ENCODE measurements at places on chromosomes 3 and 15. TPM values are rescaled to one million over a fixed set of nuclear protein-coding genes. Genes with fewer than 3 reads are reported as not detected.

GRCh38 chr3:93973131-93974126, at the start of gene PROS1:
PROS1 (minus strand) TSS chr3:93973896; CDS start chr3:93973749, 147 bp downstream.
- H3K27ac ChIP-seq: peak within 1 kb of the TSS; percentile 12
- peak; percentile 46 for DNase-seq
- H3K4me1 ChIP-seq: peaks cover 15% of the 10 kb centered on the region
- peaks cover 17% of the 10 kb centered on the region for H3K27me3 ChIP-seq
- no peaks in the 10 kb centered on the region for H3K36me3 ChIP-seq
- H3K4me3 ChIP-seq: peak within 1 kb of the TSS; percentile 89

- H3K27ac ChIP-seq: no peak overlapping the region
- no peaks in the 10 kb centered on the region for H3K4me1 ChIP-seq
- no peaks in the 10 kb centered on the region for H3K27me3 ChIP-seq
- no peak overlapping the region for H3K4me3 ChIP-seq
- no peaks in the 10 kb centered on the region for H3K36me3 ChIP-seq
Measured at GRCh38 chr15:98976500-98976899, 31.1 kb downstream of the PGPEP1L start.

DNA sequence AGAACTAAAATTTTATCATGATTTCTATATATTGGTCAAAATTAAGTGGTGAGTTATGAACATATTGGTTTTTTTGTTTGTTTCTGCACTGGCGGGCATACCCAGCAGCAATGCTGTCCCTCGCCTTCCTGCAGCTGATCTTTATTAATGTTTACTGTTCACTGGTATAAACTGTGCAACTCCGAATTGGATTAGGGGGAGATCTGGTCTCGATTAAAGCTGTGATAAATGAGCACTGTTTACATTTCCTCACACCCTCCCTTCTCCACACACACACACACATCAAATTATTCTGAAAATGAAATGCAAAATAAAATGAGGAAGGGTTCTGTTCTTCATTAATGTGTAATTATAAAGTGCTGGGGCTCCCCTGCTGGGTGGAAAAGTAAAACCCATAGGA, 48.5 kb upstream of the DAZL start:
- no peaks in the 10 kb centered on the region for H3K4me1 ChIP-seq
- DNase-seq: no peak
- H3K27me3 ChIP-seq: no peaks in the 10 kb centered on the region
- peak overlapping the region; percentile 35 for H3K27ac ChIP-seq
- no peak overlapping the region for H3K4me3 ChIP-seq
- no peaks in the 10 kb centered on the region for H3K36me3 ChIP-seq

GRCh38 chr3:41525303-41526064, 326.2 kb downstream of the CTNNB1 start:
- no peaks in the 10 kb centered on the region for H3K27me3 ChIP-seq
- H3K27ac ChIP-seq: no peak overlapping the region
- no peak for DNase-seq
- no peaks in the 10 kb centered on the region for H3K36me3 ChIP-seq

- peak overlapping the region; percentile 75 for H3K27ac ChIP-seq
- no peaks in the 10 kb centered on the region for H3K27me3 ChIP-seq
- H3K4me1 ChIP-seq: peaks cover 41% of the 10 kb centered on the region
- DNase-seq: no peak
- H3K36me3 ChIP-seq: no peaks in the 10 kb centered on the region
Measured at GRCh38 chr3:14410503-14411165, 8.2 kb downstream of the SLC6A6 start.

GRCh38 chr3:192284443-192285072, 442.8 kb downstream of the FGF12 start:
- no peak overlapping the region for H3K4me3 ChIP-seq
- H3K27me3 ChIP-seq: no peaks in the 10 kb centered on the region
- H3K27ac ChIP-seq: no peak overlapping the region
- DNase-seq: no peak
- H3K36me3 ChIP-seq: no peaks in the 10 kb centered on the region
- H3K4me1 ChIP-seq: no peaks in the 10 kb centered on the region

GRCh38 chr15:31151301-31152233, 50.0 kb upstream of the TRPM1 start:
- no peak overlapping the region for H3K27ac ChIP-seq
- H3K36me3 ChIP-seq: no peaks in the 10 kb centered on the region
- no peaks in the 10 kb centered on the region for H3K4me1 ChIP-seq
- no peak overlapping the region for H3K4me3 ChIP-seq

DNA sequence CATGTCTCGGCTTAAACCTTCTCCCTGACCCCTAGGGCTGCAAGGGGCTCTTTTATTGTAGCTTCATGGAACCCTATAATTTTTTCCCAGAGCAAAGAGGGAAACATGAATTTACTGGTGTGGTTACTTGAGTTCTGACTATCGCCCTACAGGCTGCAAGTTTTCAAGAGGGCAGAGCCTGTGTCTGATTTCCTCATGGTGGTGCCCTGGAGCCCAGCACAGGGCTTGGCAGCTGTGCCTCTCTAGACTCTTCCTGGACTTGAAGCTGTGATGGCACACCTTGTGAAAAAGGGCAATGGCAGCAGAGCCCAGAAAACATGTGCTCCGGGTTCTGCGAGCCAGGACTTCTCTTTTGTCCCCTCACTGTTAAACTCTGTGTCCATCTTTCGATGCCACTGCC, 34.2 kb upstream of the TF start:
- no peaks in the 10 kb centered on the region for H3K4me1 ChIP-seq
- no peak for DNase-seq
- peaks cover 20% of the 10 kb centered on the region for H3K27me3 ChIP-seq
- no peaks in the 10 kb centered on the region for H3K36me3 ChIP-seq
- no peak overlapping the region for H3K27ac ChIP-seq
- H3K4me3 ChIP-seq: no peak overlapping the region

DNA sequence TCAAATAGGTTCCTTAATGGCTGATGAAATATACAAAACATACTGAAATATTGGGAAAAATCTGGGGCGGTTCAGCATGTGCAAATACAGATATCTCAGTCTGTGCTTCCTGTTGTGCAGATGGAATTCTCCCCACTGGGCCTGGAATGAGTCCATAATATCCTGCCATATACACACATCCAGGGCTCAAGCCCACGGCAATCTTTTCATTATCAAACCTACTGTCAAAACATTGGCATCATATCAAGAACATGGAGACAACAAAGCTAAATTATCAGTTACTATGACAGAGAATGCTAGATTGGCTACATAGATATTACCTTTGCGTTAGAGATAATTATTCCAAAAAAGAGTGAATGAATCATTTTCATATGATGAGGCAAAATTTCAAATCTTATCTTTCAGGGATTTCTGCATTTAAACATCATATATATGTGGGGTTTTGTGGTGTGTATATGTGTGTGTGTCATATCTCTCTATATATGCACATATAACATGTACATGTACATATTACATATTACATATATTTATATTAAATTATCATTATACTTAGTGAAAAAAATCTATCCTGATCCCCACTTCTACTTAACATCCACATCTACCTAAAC, 713.3 kb downstream of the GBE1 start:
- DNase-seq: no peak
- H3K27ac ChIP-seq: no peak overlapping the region
- no peaks in the 10 kb centered on the region for H3K36me3 ChIP-seq
- no peaks in the 10 kb centered on the region for H3K4me1 ChIP-seq
- H3K4me3 ChIP-seq: no peak overlapping the region
- H3K27me3 ChIP-seq: no peaks in the 10 kb centered on the region

DNA sequence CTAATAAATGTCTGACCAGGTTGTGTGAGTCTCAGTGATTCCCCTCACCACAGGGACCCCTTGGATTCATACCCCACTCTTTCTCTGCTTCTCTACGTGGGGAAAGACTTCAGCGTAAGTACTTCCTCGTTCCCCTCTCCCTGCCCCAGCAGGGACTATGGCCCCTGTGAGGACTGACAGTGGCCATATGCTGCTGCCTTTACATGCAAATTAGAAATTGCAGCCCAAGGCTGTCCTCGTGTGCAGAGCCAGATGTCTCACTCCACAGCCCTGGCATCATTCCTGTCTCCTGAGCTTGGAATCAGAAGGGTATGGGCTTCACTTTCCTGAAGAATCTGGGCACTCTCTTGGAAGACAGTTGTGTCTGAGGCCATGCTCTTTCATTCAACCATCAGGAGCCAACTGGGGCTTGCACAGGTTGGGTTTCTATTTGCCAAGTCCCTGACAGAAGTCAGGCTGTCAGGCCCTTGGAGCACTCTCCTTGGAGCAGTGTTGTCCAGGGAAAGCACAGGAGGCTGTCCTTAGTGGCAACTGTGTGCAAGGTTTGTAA, 30.5 kb upstream of the IQCF2 start:
- peaks cover 15% of the 10 kb centered on the region for H3K27me3 ChIP-seq
- DNase-seq: no peak
- no peaks in the 10 kb centered on the region for H3K4me1 ChIP-seq
- H3K36me3 ChIP-seq: no peaks in the 10 kb centered on the region

DNA sequence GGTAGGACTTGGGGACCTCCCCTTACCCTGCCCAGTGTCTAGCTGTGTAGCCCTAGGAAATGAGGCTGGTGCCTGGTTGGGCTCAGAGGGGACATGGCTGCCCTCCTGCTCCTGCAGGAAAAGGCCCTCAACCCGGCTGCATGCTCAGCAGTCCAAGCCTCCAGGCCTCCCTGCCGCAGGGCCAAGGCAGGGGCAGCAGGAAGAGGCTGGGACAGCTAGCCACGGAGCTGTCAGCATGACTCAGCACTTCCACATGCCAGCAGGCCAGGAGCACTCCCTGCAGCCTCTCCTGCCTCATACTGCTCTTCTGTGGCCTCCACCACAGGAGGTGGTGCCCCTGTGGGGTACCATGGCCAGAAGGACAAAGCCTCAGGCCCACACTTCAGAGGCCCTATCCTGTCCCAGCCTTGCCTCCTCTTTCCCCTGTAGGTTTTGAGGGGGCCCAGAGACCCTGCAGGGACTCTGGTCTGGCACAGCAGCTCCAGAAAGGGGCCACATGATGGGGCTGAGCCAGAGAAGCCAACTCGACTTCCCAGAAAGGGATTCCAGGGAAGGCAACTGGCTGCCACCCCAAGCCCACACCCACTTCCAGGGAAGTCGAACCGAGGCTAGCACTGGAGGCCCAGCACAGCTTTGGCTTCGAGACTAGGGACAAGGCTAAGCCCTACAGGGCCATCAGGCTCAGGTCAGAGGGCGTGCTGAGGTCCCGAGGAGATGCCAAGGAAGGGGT, 19.5 kb downstream of the TKT start:
- no peaks in the 10 kb centered on the region for H3K27me3 ChIP-seq
- no peaks in the 10 kb centered on the region for H3K4me1 ChIP-seq
- DNase-seq: no peak

DNA sequence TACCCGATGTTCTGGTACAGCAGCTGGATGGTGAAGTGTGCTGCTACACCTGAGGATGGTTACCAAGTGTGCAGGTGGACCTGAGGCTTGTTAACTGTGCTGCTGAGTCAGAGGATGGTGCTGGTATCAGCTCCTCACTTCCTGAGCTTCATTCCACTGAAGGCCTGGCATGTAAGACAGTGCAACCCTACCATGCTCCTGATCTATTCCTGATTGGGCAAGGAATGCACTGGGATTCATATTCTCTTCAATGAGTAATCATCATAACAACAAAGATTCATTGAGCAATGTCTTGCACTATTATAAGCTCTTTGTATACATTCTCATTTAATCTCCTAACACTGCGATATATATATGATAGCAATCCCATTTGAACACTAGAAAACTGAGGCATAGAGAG, 62.9 kb upstream of the THSD4 start:
- H3K27me3 ChIP-seq: no peaks in the 10 kb centered on the region
- H3K4me3 ChIP-seq: no peak overlapping the region
- H3K36me3 ChIP-seq: no peaks in the 10 kb centered on the region
- H3K27ac ChIP-seq: no peak overlapping the region
- no peak for DNase-seq

Gene FOXL2
- polyA plus RNA-seq: not detected

Gene CAMKV
- not detected for polyA plus RNA-seq

Gene C2CD4A
- polyA plus RNA-seq: not detected

Gene CHST2
- 30.0 TPM for polyA plus RNA-seq

Gene TF
- not detected for polyA plus RNA-seq

Gene ANKRD63
- polyA plus RNA-seq: 0.29 TPM

All from naive B cell (primary cell).